ENCODE measurements at places on chromosomes 6 and 20. TPM values are rescaled to one million over a fixed set of nuclear protein-coding genes. Genes with fewer than 3 reads are reported as not detected.

DNA sequence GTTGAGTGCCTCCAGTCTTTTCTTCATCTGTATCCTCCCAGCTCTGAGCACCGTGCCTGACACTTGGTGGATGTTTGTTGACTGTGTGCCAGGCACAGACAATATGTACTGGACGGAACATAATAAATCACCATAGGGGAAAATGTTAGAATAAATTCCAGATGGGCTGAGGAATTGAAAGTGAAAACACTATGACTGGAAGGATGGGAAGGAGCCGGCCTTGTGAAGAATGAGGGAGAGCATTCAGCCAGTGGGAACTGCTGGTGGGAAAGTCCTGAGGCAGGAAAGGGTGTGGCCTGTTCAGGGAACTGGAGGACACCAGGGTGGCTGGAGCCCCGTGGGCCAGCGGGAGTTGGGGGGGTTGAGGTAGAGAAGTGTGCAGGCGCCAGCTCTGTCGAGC lies 75.4 kb downstream of the MTHFD1L start:
- no peak for DNase-seq

DNA sequence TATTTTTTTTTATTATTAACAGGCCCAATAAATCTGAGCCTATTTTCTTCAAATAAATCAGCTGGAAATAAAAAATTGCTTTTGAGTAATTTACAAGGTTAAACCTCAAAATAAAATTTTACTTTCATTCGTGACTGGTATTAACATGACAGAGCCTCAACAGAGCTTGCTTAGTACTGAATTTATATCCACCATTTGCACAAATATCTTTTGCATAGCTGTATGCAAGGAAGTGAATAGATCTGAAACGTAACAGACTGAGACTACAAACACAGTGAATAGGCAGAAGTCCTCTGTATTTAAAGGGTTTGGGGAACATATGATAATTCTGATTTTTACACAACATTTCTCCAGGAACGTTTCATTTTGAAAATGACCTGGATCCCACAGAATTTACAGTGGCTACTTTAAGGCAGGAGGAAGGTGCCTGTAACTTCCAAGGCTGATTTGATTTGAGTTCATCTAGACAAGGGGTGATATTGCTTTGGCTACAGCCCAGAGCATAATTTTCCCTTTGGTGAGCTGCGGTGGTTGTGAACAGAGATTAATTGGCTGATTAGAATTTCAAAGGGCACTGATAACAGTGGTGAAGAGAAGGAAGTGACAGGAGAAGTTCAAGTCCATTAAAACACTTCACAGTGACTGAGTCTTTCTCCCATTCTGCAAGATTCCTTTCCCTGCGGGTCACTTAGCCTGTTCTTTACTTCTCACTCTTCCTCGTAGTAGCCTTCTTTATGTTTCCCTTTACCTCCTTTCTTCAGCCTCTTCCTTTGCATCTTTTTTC lies 121.2 kb upstream of the SASH1 start:
- DNase-seq: no peak

DNA sequence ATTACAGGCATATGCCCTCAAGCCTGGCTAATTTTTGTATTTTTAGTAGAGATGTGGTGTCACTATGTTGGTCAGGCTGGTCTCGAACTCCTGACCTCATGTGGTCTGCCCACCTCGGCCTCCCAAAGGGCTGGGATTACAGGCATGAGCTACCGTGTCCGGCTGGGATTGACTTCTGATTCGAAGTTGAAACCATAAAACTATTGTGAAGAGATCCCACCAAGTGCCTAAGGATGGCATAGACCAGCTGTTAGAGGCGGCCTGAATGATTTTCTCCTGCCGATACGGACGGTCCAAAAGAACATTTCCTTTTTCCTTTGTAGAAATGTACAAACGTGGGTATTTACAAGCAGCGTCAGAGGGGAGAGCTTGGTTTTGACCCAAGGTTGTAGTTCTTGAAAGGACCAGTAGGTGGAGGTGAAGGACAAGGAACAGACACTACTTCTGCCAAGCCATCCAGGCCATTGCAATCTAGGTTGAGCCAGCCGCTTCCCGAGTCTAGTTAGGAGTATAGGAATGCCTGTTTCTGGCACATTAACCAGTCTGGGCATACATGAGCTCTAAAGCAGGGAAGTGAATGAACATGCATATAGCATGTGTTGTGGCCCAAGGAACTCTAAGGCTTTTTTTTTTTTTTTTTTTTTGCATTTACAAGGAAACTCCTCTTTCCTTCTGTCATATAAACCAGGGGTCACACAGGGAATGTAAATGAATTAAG lies 29.0 kb downstream of the MOCS3 start:
- peak; percentile 94 for DNase-seq

GRCh38 chr6:156182356-156182755 lies 594.8 kb upstream of the ARID1B start:
- no peak for DNase-seq

The CTCFL gene
- total RNA-seq: 0.42 TPM

The SPEF1 gene
- total RNA-seq: not detected
